ENCODE measurements at places on chromosomes 3 and 15.

GRCh38 chr15:78088773-78089080 lies 3.6 kb upstream of the SH2D7 start:
- no peaks in the 10 kb centered on the region for H3K36me3 ChIP-seq
- no peaks in the 10 kb centered on the region for H3K27me3 ChIP-seq
- H3K27ac ChIP-seq = no peak overlapping the region
- H3K4me3 ChIP-seq = no peak overlapping the region

- H3K4me3 ChIP-seq = no peak overlapping the region
- peaks cover 6% of the 10 kb centered on the region for H3K27me3 ChIP-seq
- peaks cover 2% of the 10 kb centered on the region for H3K4me1 ChIP-seq
- H3K36me3 ChIP-seq = no peaks in the 10 kb centered on the region
- DNase-seq = no peak
Observed at GRCh38 chr3:47003461-47004368, 24.2 kb downstream of the NBEAL2 start.

DNA sequence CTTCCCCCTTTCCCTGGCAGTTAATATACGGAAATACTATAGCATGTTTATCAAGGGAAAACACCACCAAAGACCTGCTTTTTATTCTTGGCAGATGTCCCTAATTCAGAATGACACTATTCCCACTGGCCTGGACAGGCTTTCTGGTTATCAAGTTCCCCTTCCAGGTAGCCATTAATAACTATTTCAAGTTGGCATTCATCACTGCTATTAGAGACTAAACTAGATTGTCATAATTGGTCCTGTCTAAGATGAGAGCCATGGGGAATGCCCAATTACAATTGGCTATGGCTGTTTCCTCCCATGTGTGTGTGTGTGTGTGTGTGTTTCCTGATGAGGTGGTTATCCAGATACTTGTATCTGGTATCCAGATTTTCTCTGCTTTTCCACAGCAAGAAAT lies 608.1 kb downstream of the SQOR start:
- DNase-seq = no peak
- no peaks in the 10 kb centered on the region for H3K36me3 ChIP-seq

GRCh38 chr3:184822081-184822480 lies 10.1 kb downstream of the VPS8 start:
- H3K4me3 ChIP-seq = no peak overlapping the region
- H3K36me3 ChIP-seq = peaks cover 30% of the 10 kb centered on the region
- no peak for DNase-seq
- H3K27ac ChIP-seq = no peak overlapping the region

GRCh38 chr15:65645392-65645791 lies 23.7 kb downstream of the SLC24A1 start:
- peaks cover 22% of the 10 kb centered on the region for H3K4me1 ChIP-seq
- no peak overlapping the region for H3K4me3 ChIP-seq
- no peak for DNase-seq
- no peaks in the 10 kb centered on the region for H3K27me3 ChIP-seq
- no peak overlapping the region for H3K27ac ChIP-seq

- peaks cover 11% of the 10 kb centered on the region for H3K4me1 ChIP-seq
- peaks cover 3% of the 10 kb centered on the region for H3K27me3 ChIP-seq
- no peak for DNase-seq
- no peak overlapping the region for H3K27ac ChIP-seq
- H3K36me3 ChIP-seq = no peaks in the 10 kb centered on the region
Observed at GRCh38 chr15:52102463-52102862, 10.1 kb downstream of the BCL2L10 start.
